ENCODE measurements at places on chromosomes 7 and 10.

GRCh38 chr7:27179030-27179429, 4.9 kb upstream of the HOXA10 start:
- DNase-seq = no peak

GRCh38 chr10:45589868-45590267, 82.7 kb downstream of the ZFAND4 start:
- DNase-seq = no peak

- no peak for DNase-seq
Measured at GRCh38 chr7:138937484-138937883, 43.7 kb downstream of the KIAA1549 start.

DNA sequence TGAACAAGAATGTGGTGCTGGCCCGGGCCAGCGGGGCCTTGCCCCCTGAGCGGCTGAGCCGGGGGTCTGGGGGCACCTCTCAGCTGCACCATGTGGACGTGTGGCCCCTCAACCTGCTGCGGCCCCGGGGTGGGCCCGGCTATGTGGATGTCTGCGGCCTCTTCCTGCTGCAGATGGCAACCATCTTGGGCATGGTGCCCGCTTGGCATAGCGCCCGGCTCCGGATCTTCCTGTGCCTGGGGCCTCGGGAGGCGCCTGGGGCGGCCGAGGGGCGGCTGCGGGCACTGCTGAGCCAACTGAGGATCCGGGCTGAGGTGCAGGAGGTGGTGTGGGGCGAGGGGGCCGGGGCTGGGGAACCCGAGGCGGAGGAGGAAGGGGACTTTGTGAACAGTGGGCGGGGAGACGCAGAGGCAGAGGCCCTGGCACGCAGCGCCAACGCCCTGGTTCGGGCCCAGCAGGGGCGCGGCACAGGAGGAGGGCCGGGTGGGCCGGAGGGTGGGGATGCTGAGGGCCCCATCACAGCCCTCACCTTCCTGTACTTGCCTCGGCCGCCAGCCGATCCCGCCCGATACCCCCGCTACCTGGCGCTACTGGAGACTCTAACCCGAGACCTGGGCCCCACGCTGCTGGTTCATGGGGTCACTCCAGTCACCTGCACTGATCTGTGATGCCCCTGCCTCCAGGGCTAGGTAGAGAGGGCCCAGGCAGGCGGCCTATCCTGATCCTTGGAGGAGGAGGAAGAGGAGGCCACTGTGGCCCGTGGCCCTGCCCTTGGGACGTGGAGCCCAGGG, 1.1 kb upstream of the TRIP6 start:
- no peak for DNase-seq

DNA sequence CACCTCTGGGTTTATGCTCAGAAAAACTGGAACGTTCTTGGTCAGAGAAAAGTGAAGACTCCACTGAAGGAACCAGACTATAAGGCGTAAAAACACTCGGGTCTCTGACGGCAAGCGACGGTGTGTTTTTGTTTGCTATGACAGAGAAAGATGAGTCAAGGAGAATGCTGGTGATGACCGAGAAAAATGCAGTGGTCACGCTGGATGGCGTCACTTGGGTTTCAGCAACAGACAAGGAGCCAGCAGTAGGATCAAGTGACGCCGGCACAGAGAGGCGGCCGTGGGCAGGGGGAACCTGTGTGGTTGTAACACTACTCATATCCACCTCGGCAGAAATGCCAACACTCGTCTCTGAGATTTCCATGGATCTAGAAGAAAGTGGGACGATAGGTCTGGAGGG, 63.4 kb downstream of the KIAA1549 start:
- DNase-seq = no peak

- DNase-seq = no peak
Measured at GRCh38 chr10:13701157-13701919, 114.6 kb downstream of the PRPF18 start.

- no peak for DNase-seq
Measured at GRCh38 chr7:43791-44540, 148.4 kb upstream of the FAM20C start.

- no peak for DNase-seq
Measured at GRCh38 chr7:23530405-23530804, 1.4 kb downstream of the TRA2A start.

DNA sequence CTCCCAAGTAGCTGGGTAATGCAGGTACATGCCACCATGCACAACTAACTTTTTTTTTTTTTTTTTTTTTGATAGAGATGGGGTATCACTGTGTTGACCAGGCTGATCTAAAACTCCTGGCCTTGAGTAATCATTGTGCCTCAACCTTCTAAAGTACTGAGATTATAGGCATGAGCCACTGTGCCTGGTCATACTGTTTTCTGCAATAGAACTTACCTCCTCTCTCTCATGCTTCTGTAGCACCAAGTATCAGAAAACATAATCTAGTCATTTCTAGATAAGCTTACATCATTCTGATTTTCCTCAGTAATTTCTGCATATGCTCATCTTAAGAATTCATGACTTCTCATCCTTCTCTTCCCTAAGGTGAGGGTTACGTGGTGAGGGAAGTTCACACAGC, 210.0 kb downstream of the IMMP2L start:
- DNase-seq = no peak

DNA sequence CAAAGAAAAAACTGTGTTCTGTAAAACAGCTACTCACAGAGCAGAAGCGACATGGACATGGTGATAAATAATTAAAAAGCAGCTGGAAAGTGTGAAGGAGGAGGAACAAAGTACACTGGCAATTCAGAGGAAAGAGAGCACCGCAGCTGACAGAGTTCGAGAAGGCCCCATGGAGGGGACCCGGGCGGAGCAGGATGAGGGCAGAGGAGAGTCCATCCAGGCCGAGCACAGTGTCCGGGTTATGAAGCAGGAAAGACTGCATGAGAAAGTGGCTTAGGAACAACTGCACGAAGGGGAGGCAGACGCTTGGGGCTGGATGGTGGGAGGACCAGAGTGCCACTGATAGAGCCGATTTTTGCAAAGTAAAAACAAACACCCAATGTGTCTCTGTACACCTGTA, 185.5 kb downstream of the ZMYND11 start:
- DNase-seq = no peak

DNA sequence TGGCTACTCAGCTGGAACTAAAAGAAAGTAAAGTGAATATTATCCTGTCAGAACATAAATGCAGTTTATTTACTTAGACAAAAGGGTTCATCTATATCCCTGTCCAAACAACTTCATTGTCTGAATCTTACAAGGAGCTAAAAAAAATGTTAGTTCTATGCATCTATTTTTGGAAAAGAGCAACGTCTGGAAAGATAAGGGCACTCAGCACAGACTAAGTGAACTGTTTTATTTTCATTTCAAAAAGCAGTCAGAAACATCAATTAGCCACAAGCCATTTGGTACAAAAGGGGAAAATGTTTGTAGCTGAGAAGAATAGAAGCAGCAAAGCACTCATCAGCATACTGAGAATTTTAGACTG, 245.5 kb downstream of the FOXP2 start:
- no peak for DNase-seq

- no peak for DNase-seq
Measured at GRCh38 chr7:105101864-105102263, 87.9 kb downstream of the KMT2E start.

DNA sequence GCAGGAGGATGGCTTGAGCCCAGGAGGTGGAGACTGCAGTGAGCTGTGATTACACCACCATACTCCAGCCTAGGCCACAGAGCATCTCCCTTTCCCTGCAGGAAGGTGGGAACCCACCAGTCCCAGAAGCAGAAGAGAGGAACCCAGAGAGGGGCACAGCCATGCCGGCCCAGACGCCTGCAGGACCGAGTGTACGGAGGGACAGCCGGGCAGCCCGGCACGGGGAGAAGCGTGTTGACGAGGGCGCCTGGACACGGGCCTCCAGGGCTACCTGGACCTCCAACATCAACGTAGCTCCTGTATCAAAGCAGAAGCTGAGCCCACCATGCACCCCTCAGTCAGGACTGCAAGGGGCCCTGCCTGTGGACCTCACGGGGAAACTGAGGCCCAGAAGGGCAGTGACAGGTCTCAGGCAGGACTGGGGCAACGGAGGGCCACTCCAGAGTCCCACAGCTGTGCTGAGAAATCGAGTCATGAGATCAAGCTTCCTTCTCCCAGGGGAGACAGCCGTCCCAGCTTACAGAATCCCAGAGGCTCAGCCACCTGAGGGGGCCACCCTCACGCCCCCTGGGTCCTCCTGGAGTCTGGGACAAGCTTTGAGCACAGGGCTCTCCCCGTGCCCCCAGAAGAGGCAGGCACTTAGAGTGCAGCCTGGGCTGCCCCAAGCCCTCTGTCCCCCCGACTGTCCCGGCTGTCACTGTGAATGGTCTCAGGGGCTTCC, 43.1 kb downstream of the TNRC18 start:
- no peak for DNase-seq

- DNase-seq = no peak
Measured at GRCh38 chr10:124389613-124390361, 28.9 kb downstream of the OAT start.

DNA sequence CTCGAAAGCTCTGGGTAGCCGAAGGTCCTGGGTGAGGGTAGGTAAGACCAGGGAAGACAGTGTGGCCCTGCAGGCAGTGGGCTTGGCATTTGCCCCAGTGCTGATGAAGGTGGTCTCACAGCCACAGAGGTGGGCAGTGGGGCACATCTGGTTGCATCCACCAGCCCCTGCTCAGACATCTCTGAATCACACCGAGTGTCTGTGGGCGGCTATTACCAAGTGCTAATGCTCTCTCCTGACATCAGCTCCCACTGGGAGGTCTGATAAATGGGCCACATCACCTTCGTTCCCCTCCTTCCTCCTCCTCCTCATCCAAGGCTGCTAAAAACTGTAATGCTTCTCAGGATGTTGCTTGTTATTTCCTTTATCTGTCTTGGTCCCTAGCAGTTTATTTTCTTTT, 330.9 kb upstream of the COBL start:
- DNase-seq = no peak

DNA sequence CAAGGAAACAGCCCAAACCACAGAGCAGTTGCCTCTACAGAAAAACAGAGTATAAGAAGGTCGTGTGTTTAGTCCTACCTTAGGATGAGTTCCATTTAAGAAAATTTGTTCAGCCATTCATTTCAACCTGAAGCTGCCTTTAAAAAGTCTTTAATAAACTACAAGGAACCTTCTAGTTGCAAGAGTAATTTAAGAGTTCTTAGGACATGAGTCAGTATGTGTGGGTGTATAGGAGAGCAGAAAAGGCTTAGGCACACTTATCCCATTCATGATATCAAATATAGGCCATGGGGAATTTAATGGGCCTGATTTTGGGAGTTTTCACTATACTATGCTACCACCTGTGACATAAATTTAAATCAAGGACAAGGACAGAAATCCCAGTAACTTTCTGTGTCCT, 496.8 kb downstream of the TFEC start:
- no peak for DNase-seq

DNA sequence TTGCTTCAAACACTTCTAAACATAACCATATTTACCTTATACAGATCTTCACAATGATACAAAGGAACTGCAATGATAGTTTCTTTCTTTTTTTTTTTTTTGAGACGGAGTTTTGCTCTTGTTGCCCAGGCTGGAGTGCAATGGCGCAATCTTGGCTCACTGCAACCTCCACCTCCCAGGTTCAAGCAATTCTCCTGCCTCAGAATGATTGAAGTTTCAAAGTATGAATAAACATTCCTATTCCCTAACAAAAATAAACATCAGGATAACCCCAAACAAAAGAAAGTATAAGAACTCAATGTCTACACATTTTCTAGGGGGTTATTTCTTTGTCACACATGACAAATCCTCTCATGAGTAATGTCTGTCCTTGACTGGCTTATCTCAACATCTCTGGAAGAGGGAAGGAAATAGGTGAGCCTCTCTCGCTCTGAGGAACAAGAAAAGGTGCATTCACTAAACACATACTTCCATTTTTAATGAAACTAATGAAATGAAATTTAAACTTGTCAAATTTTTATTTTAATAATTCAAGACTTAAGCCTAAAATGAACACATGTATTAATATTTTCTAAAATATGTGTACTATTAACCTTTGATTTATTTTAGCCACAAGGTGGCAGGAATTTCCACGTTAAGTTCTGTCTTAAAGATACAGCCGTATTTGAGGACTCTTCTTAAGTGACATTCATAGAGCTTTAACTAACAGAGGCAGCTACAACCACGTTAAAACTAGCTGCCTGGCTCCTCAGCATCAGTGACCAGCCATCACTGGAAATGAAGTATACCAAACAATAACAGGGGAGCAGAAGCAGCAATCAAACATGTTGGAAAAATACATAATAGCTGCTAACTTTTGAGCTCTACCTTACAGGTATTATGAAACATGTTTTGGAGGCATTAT, 58.3 kb downstream of the MALSU1 start:
- no peak for DNase-seq

DNA sequence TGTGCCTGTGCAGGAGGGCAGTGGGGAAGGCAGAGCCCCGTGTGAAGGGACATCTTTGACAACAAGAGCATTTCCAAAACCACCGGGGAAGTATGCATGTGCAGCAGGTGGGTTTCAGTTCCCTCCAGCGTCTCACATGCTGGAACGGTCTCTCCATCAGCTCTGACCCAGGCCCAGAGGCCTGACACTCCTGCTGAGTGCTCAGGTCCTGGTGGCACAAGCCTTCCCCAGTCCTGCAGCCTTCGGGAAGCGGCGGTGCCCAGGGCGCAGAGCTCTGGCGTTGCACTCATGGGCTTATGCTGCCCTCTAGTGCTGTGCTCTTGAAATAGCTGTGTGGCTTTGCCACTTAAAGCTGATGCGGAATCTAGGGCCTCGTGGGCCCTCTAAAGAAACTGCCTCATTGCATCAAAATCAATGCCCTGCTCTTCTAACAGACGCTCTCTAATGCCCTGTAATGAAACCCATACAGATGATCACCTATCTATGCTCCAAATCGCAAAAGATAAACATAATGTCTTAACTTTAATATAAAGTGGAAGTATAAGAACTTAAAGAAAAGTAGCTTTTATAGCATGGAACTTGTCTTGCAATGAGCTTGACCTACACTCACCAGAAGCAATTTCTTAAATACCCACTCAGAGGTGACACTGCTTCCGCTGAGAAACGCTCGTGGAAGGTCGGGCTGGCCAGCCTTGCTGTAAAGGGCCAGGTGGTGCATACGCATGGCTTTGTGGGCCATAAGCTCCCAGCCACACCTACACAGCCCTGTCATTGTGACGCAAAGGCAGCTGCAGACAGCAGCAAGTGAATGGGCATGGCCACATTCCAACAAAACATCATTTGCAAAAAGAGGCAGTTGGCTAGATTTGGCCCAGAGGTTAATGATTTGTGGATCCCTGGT, 38.6 kb downstream of the CLRN3 start:
- DNase-seq = peak; percentile 26

DNA sequence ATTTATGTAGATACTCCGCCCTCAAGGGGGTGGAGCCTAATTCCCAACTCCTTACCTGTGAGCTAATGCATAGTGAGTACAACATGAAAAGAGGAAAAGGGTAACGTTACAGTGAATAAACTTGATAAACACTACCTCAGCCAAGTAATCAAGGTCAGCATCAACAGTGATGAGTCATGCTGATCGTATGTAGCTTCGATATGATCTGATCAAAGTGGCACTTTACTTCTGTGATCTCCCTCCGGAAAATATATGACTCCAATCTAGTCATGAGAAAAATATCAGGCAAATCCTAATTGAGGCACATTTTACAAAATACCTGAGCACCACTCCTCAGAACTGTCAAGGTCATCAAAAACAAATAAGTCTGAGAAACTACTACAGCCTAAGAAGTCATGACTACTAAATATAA, 70.4 kb downstream of the VTI1A start:
- DNase-seq = no peak
